ENCODE measurements at places on chromosomes 2 and 18. TPM values are rescaled to one million over a fixed set of nuclear protein-coding genes. Genes with fewer than 3 reads are reported as not detected.

IL1R1 gene
- total RNA-seq = 8.0 TPM

CABLES1 gene
- total RNA-seq = 11.7 TPM

LRRC30 gene
- not detected for total RNA-seq

CTNNA2 gene
- 0.39 TPM for total RNA-seq

ANKRD44 gene
- total RNA-seq = 1.9 TPM

OTOS gene
- not detected for total RNA-seq

C2orf80 gene
- not detected for total RNA-seq

CPO gene
- total RNA-seq = 0.39 TPM

REG1B gene
- not detected for total RNA-seq

COL3A1 gene
- 70.4 TPM for total RNA-seq

TDRD15 gene
- total RNA-seq = 0.15 TPM

GRCh38 chr2:50963734-50964133 is 68.2 kb downstream of the NRXN1 start:
- no peak for DNase-seq

DNA sequence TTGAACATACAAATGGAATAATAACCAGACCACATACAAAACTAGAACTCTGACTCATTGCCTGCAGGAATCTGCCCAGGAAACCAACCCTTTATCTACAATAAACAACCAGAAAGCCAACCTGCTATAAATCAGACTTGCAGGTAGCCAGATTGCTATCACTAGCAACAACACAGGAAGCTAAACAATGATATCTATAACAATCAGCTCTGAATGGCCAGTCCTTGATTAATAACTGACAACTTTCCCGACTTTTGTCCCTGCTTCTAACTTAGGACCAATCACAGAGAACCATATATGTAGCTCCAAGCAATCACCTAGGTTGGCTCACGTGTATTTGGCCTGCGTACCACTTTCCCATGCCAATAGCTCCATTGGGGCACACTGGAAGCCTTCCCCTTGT is 470.8 kb downstream of the RIT2 start:
- DNase-seq = peak; percentile 6

DNA sequence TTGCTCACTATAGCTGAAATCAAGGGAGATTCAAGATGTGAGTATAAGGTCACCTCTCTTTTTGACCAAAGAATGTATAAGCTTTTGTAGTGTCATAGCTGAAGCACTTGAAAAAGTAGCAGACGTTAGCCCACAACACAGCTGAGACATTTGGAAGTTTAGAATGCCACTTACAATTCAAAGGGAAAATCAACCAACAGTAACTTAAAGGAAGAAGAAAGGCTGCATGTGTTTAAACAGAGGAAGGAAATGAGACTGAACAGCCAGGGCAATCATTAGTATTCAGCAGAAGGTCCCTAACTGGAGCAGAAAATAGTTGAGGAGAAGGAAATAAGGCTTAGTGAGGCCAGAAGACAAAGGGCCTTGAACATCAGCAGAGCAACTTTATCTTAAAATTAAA is 23.5 kb upstream of the SCG2 start:
- no peak for DNase-seq

DNA sequence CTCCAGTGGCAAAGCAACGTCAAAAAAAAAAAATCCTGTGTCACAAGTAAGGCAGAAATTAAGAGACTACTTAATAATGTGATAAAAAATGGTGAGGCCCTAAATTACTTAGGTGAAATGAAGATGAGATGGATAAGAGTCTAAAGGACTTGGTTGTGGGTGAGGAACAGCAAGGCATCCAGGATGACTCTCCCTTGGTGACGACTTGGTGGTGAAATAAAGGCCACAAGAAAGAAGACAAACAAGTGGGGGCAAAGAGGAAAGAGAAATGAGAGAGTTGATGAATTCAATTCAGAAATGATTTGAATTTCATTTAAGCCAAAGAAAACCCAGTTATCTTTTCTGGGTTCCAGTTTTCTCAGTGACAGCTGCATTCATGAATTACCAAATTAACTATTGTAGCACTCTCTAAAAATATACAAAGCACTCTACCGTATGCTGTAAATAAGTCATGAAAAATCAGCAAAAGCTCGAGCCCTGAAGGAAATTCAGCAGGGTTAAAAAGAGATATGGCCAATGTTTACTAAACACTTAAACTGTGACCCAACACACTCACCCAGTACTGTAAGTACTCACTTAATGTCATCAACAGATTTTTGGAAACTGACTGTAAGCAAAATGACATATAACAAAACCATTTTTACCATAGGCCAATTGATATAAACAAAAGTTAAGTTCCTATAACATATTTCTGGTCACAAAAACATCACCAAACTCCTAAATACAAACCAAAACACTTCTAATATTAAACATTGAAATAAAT is 1.4 kb downstream of the METTL8 start:
- DNase-seq = no peak

DNA sequence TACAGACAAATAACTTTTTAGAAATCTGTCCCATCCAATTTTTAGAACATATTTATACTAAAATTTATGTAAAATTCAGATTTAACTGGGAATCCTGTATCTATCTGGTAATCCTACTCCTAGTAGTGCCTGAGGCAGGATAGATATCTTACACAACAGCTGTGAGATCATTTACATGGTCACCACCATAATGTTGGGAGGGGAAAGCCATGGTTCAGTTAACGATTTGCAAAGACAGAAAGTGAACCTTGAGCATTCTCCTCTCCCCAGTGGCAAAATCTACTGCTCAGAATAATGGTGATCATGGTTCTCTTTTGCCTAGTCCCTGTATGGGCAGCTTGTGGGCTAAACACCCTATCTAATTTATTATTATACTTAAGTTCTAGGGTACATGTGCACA is 7.7 kb upstream of the TMEM247 start:
- DNase-seq = no peak

DNA sequence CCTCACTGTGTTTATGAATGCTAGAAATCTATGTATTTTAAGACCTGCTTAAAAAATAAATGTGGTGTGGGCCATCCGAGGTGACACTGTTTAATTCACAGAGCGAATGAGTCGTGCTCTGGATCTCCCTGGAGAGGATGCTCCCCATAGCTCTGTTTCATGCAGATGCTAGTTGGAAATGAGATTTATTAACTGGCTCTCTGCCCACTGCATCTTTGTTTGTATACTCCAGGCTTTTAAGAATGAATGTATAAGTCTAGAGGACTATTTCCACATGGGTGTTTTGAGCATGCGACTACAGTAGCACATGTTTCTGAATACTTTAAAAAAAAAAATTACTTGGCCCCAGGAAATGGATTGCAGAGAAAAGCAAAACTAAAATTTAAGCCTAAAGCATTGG is 3.9 kb downstream of the MAPRE2 start:
- DNase-seq = no peak

- DNase-seq = no peak
Measured at GRCh38 chr18:58443671-58444070, 185.2 kb downstream of the ALPK2 start.

DNA sequence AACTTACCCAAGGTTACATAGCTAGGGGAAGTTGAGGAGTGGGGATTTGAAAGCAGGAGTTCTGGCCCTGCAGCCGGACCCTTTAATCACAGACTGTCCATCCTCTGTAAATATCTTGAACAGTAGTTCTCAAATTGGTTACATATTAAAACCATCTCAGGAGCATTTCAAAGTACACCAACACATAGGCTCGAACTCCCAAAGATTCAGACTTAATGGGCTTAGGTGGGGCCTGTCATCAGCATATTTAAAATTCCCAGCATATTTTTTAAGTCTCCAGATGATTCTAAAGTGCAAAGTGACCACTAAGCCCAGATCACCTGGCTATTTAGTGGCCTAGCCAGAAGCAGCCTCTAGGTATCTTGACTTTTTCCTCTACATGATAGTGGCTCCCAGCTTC is 192.2 kb downstream of the ZNF385B start:
- DNase-seq = no peak

GRCh38 chr2:136029149-136029548 is 43.7 kb upstream of the DARS1 start:
- no peak for DNase-seq

DNA sequence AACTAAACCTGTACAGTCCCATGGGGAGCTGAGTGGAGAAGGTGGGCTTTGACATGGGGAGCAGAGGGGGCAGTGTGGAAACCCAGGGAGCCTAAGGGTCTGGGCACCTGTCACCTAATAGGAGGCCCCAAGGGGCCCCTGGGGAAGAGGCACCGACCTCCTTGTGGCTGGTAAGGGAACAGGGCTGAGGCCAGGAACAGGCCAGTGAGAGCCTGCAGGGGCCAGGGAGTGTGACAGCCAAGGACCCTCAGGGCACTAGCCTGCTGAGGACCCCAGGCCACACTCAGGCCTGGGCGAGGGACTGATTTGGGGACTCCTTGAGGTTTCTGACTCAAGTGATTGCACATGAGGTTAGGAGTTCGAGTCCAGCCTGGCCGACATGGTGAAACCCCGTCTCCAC is 24.5 kb upstream of the ALPP start:
- no peak for DNase-seq

DNA sequence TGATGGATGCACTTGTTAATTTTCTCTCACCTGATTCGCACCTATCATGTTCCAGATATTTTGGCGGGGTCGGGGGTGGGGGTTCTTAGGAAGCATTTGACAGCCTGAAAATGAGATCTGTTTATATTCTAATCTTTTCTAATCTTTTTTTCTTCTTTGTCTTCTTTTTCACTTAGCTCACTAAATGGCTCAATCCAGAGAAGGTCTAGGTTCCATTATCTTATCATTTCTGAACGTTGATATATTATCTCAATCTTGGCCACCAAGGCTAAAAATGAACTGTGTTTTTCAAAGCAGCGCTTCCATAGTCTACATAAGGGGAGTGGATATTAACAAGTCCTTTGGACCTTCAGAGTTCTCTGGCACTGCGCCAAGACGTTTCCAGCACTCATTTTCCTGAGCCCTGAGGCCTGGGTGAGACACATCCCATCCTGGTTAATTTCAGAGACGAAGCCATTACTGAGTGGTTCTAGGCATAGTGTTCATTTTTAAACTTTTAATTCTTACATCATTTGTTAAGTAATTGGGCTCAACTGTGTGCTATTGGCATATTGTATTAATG is 229.0 kb downstream of the SOX11 start:
- DNase-seq = no peak

DNA sequence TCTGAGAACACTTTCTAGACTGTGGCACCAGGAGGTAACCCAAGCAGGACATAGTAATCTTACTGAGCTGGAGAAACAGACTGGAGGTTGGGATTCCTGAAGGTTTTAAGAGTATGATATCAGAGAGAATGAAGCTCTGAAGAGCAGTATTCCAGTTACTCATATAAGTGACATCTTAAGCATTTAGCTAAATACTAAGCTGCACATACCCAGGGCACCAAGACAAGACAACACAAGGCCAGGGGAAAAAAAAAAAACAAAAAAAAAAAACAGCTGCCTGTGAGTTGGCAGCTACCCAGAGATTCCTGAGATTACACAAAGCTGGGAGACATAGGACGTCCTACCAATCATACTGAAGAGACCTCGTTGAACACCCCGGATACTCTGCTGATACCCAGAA is 175.8 kb downstream of the SRBD1 start:
- DNase-seq = no peak

- no peak for DNase-seq
Measured at GRCh38 chr2:7084601-7085000, 167.4 kb downstream of the RNF144A start.

GRCh38 chr2:109392816-109393661 is 220.7 kb downstream of the SEPTIN10 start:
- DNase-seq = no peak

DNA sequence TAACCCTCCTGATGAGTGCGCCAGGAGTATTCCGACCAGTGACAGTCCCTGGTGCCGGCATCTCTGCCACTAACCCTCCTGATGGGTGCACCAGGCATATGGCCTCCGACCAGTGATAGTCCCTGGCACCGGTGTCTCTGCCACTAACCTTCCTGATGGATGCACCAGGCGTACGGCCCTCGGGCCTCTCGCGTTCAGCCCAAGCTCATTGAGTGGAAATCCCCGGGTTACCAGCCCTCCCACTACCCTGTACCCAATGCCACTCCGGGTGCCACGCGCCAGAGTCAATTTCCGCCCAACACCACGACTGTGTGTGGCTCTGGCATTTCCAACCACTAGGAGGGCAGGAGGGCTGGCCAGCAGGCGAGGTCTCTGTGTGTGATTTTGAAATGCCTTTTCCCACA is 11.7 kb upstream of the GPC1 start:
- no peak for DNase-seq

GRCh38 chr2:226215902-226216503 is 583.6 kb downstream of the IRS1 start:
- peak; percentile 71 for DNase-seq

- DNase-seq = no peak
Measured at GRCh38 chr2:239065962-239066361, 218.1 kb downstream of the TWIST2 start.

GRCh38 chr2:162607915-162608314 is 230.7 kb downstream of the KCNH7 start:
- peak; percentile 6 for DNase-seq

GRCh38 chr2:174612970-174613369 is 15.4 kb upstream of the WIPF1 start:
- no peak for DNase-seq

GRCh38 chr2:105395691-105396090 is 3.2 kb downstream of the FHL2 start:
- DNase-seq = no peak

DNA sequence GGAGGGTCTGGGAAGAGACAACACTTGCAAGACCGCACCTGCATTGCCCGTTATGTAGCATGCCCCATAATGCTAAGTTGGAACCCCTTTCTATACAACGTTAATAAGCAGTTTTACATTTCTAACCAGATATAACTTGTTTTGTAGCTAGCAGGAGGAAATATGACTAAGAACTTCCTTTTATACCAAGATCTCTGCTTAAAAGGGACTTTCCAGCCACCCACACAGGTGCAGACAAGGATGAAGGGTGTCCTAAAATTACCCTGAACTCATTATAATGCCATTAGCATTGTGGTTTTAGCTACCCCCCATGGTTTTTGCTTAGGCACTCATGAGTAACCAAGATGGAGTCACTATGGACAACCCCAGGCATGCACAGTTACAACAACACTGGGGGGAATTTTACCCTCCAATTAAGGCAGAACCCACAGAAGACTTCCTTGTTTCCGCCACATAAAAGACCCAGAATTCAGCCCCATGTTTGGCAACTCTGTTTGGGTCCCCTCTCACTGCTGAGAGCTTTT is 362.8 kb downstream of the CBLN2 start:
- DNase-seq = no peak

GRCh38 chr2:166134252-166135151 is 6.7 kb upstream of the SCN1A start:
- no peak for DNase-seq

DNA sequence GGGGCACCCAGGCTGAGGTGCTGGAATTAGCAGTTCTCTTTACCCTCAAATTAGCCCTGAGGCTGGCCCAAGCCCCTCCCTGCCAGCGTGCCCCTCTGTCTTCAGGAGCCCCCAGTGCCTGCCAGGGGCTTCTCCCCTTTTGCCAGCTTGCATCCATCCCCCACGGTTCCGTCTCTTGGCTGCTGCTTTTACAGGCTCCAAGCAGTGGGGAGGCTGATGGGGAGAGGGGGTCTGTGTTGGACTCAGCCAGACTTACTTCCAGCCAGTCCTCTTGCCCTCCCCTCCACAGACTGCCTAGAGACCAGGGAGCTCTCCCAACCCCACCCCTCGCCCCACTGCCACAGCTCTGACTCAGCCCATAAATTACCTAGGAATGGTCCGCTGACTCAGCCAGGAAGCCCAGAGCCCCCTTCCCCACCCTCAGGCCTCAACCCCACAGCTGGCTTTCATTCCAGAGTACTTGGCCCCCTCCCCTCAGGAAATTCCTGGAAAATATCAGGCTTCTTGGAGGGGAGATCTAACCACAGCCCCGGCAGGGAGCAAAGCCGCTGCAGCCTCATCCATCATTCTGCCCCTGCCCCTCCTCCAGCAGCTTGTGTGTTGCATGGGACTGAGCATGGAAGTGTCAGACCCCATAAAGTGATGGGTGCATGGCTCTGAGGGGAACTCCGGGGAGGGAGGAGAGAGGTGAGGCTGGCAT is 184.6 kb downstream of the ZFP36L2 start:
- peak; percentile 96 for DNase-seq
